Stimulated activated CD8-positive, alpha-beta memory T cell treated with anti-CD3 and anti-CD28 coated beads, Interleukin-15, amount 100 ng/mL, for 48 hours (primary cell): ENCODE measurements at places on chromosomes 7 and 10.

GRCh38 chr7:64666663-64667050 lies 724 bp downstream of the ZNF107 start:
- DNase-seq = no peak

DNA sequence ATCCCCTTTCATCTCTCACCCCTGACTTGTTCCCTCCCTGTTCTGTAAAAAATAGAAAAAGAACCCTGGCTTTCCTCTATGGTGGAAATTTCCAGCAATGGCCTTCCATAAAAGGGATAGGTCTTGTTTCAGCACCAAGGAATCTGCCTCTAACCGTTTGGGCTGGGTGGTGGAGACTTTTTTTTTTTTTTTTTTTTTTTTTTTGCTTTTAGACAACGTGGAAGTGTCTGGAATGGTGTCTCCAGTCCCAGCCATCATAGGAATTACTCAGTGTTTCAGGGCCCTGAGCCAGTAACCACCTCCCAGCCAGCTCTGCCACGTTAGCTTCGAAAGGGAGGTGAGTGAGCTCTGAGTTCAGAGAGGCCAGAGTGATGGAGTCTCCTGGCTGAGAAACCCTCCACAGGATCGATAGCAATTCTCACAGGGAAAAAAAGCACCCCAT lies 97.3 kb upstream of the COL1A2 start:
- DNase-seq = no peak

DNA sequence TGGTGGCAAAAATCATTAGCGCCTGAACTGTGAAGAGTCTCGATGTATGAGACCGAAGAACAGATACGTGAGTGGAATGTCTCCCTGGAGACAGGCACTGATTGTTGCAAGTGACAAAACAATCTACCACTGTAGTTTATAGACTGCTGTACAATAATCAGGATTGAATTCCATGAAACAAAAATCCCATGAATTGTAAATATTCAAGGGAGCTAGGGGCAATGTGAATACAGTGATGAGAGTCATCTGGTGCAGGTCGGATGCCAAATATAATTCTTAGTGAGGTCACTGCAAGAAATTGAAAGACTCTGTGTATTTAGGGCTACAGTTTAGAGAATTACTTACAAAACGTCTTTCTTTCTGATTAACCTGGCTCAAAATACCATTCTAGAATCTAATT lies 594.4 kb upstream of the VSTM2A start:
- DNase-seq = no peak

GRCh38 chr10:61016007-61016406 lies 72.0 kb upstream of the RHOBTB1 start:
- no peak for DNase-seq

DNA sequence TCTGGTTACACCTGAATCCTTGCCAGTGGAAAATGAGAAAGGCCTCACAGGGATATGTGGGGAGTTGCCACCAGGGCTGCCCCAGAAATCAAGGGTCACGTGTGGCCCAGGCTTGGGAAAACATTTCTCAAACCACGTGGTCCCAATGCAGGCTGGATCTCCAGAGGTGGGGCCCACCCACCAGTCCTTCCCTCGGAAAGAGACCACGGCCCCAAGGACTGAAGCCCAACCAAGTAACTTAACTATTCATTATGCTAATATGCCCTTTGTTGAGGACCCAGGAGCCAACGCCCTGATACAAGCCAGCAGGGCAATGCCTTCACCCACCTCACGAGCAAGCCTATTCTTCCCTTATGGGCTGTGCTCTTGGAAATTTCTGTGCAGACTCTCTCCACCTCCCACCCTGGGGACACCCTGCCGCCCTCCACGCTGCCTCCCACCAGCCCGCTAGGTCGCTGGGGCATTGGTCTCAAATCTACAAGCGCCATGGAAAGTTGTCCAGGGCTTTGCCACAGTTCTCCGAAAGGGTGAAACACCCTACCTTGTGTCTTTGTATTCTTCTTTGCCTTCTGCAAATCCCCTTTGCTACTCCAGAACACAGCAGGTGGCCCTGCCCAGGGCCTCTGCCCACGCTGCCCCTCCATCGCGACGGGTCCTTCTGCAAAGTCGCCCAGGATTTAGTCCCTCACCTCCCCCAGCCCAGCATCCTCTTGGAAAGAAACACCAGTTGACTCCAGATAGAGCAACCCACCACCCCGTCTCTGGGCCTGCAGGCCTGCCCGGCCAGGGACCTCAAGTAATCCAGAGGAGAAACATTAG lies 8.8 kb downstream of the TNS3 start:
- DNase-seq = no peak

DNA sequence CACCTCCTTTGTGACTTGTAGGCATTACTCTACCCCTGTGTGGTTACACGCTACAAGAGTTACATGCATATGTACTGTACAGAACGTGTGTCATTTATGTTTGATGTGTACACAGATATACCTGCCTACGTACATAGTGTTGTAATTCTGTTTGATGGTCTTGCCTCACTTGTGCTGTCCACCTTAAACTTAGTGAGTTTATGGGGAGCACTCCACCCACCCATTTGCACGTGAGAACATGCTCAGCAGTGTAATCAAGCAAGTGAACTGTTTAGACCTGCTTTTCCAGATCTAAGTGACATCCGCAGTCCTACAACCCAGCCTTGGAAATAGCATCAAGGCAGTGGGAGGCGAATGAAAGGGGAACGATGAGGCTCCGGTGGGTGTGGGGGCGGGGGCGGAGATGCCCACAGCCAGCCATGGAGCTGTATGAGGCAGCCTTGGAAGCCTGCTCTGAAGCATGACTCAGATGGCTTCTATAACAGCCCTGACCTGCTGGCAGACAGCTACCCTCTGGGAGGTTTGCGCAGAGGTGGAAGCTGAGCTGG lies 52.1 kb downstream of the SUFU start:
- no peak for DNase-seq

DNA sequence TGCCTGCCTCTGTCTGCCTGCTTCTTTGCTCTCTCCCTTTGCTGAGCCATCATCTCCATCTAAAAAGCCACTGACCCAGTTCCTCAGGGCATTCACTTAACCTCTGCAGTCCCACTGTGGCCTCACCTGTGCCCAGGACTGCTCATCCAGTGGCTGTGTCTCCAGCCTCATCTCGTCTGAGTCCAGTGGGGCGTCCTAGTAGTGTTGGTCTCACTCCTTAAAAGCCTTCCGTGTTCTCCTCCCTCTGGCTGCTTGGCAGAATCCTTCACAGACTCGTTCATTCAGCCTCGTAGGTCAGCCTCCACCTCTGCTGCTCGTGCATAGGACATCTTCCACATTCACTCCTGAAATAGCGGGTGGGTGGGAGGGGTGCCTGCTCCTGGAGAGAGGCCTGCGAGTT lies 7.3 kb downstream of the RARRES2 start:
- no peak for DNase-seq

GRCh38 chr10:6204341-6205191 lies 1.8 kb downstream of the PFKFB3 start:
- DNase-seq = no peak

GRCh38 chr10:26025523-26025922 lies 91.5 kb downstream of the MYO3A start:
- DNase-seq = no peak

- DNase-seq = no peak
These were observed 177.0 kb downstream of the REEP3 start for GRCh38 chr10:63697956-63698786.

DNA sequence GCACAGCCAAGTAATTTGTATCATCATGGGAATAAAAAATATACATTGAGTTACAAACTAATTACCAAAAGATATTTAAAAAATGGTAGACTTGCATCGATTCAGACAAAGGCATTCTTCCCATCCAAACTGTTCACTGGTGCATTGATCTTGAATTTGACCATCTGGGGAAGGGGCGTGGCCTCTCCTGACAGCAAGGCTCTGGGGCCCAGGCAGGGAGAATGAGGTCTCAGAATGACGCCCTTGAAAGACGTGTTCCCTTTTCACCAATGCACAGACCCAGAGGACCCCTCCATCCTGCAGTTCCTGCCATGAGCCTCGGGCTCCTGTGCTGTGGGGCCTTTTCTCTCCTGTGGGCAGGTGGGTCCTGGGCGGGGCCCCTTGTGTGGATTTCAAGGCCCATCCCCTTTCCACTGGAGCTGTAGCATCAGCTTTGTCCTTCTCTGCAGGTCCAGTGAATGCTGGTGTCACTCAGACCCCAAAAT lies 91.1 kb upstream of the PRSS58 start:
- no peak for DNase-seq

DNA sequence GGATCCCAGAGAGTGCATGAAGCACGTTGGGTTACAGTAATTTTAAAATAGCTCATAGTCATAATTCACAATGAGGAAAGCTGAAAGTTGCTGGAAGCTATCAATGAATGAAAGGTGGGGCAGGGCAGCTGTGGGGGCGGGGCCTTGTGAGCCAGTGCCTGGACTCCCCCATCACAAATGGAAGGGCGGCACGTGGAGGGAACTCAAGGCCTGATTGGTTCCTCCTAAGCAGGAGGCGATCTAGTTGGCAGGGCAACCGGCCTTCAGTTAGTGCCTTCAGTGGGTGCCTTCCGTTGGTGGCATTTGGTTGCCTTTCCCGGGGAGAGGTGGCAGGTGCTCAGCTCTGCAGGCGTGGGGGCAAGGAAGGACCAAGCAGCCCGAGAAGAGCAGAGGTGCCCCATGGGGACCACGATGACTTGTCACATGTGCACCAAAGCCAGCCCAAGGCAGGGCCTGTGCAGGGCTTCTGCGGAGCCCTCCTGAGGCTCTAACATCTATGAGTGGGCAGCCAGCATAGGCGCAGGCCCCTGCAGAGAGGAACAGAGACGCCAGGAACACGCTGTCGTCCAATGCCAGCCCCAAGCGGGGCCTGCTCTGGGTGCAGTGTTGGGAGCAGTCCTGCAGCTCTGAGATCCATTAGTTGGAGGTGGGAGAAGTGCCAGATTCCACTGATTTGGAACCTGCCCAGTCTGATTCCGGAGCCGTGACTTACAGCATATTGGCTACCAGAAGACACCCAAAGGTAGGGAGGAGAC lies 59.8 kb upstream of the PDSS1 start:
- DNase-seq = no peak

- DNase-seq = peak; percentile 49
These were observed 1.3 kb downstream of the ZNRF2 start for GRCh38 chr7:30285536-30286284.

- no peak for DNase-seq
These were observed 68.6 kb downstream of the C7orf25 start for GRCh38 chr7:42843205-42843800.

DNA sequence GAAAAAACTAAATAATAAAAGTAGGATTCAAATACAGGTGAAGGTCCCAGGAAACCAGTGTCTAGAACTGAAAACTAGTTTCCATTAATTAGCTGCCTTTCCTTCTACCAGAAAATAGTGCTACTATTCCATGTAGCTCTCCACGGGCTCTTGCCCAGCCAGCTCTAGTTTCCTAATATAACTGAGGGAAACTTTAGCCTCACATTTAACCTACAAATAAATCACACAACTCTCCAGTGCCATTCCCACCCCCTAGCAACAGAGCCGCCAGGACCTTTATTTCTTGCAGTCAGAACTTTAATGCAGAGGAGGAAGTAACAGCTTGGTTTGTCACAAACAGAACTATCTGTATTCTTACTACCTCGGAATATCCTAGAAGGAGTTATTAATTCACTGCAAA lies 10.3 kb downstream of the TOMM7 start:
- DNase-seq = no peak

DNA sequence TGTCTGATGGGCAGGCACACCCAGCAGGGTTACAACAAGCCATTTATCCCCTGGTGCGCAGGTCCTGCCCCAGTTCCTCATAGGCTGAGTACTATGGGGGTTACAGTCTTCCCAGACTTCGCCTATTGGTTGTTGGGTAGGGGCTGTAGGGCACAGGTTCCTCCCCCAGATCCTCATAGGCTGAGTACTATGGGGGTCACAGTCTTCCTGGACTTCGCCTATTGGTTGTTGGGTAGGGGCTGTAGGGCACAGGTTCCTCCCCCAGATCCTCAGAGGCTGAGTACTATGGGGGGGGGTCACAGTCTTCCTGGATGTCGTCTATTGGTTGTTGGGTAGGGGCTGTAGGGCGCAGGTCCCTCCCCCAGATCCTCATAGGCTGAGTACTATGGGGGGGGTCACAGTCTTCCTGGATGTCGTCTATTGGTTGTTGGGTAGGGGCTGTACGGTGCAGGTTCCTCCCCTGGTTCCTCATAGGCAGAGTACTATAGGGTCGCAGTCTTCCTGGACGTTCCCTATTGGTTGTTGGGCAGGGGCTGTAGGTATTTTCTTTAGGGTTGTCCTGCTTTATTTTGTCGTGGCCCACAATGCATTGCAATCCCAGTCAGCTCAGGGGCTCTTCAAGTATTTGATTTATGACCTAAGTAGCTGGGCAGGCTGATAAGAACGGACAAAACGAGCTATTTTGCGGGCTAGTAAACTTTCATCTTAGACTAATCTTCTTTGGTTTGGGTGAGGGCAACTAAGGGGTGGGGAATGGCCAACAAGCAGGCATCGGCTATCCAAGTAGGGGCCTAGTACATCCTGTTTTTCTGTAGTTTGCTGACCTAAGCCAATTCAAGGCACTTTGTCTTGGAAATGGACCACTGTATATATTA lies 3.4 kb downstream of the LRRC27 start:
- DNase-seq = no peak

GRCh38 chr10:43299579-43299978 lies 32.7 kb upstream of the RASGEF1A start:
- peak; percentile 44 for DNase-seq

- no peak for DNase-seq
These were observed 111.0 kb upstream of the ANTXRL start for GRCh38 chr10:46175831-46176230.

GRCh38 chr7:13201628-13202027 lies 514.2 kb downstream of the ARL4A start:
- no peak for DNase-seq

GRCh38 chr7:46485481-46486065 lies 564.5 kb upstream of the IGFBP3 start:
- DNase-seq = no peak

GRCh38 chr7:12674861-12675260 lies 12.6 kb upstream of the ARL4A start:
- DNase-seq = no peak

DNA sequence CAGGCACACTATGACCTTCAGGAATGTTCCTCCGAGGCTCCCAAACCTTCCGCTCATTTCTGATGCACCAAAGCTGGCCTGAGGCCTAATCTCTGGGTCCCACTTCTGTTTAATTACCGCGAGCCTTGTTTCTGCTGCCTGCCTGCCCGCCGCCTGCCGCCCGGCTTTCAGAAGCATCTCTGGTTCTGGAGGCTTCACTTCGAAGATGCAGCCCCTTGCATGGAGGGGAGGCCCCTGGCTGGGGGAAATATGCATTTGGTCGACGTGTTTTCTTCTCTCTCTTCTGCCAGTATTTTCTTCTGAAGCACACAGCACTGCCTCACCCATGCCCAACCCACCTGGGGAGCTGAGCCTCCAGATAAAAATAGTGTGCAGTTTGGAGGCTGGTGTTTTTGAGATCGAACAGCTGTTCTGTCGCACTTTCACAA lies 166.9 kb downstream of the PAXIP1 start:
- DNase-seq = no peak

DNA sequence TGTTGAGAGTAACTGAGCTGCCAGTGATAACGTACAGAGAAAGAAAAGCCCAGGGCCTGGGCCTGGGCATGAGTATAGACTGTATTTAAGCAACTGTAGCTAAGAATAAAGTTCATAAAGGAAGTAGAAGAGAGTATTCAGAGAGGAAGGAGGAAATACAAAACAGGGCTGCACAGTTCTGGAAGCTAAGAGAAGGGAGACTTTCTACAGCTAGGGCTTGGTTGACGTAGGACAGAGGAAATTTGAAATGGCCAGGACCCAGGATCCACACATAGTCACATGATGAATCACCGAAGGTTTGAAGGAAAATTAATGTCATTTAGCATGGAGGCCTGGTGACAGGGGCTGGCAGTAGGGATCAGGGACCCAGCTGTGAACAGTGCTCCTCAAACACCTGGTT lies 66.7 kb downstream of the ARL4A start:
- DNase-seq = no peak
